ENCODE measurements at places on chromosomes 4 and X.

DNA sequence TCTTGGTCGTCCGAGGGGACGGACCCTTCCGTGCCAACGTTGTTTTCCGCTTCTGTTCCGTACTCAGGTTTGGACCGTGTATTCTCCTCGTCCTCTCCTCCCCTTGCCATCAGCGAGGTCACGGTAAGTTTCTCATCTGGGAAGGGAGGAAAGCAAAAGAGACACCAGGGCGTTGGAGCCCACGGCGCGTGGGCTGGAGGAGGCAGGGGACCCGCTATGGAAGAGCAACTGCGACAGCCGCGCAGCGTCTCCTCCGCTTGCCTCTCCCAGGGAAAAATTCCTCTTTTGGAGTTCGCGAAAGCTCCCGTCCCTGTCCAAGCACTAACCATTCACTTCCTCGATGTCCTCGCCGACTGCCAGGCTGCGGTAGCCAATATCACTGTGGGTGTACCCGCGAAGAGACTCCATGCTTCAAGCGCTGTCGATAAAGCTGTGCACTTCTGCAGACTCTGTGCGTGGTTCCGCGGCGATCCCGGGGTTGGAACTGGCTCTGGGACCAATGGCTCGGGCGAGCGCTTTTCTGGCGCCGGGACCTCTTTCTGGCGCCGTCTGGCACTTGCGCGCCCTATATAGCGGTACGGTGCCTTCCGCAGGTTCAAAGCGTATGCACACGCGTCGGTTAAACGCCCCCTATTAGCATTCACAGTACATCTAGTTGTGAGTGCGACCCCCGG is at the start of gene ESX1:
Gene ESX1 (minus strand): TSS at position 492 of the 674 bp plus-strand sequence. CDS start 84 bp downstream, at position 408.
- DNase-seq = no peak

GRCh38 chr4:67204441-67204840 is 340.9 kb downstream of the CENPC start:
- no peak for DNase-seq

DNA sequence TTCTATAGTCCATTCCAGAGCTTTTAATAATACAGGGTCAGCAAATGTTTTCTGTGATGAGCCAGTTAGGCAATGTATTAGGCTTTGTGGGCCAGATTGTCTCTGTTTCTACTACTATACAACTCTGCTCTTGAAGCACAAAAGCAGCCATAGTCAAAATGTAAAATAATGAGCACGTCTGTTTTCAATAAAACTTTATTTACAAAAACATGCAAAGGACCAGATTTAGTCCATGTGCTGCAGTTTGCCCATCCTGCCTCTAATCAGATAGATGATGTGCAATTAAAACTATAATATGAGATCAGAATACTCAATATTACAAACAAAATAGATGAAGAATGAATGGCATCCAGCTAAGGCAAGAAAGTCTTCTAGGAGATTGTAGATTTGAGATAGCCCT is 127.8 kb upstream of the FRMPD4 start:
- DNase-seq = no peak

DNA sequence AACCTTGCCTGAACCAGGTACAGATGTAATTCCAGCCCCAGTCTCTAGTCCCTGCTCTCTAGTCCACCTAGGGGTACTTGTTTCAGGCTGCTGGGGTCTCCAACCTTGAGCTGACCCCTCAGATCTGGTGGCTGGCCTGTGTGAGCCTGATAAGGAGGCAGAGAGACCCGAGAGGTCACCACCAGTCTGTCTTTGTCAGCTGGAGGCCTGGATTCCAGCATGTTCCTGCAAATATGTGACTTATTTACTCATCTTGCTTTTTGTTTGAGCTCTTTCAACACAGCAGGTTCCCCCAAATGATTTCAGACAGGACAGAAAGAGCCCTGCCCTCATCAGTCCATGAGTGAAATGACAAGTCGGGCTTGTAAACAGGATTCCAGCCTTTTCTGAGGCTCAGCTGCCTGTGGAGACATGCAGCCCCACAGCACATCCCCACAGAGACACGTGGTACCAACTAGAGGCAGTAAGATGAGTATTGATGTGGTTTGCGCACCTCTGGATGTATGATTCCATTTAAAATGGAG is 37.5 kb upstream of the STK26 start:
- no peak for DNase-seq

- no peak for DNase-seq
These were observed 78.7 kb downstream of the DCTD start for GRCh38 chr4:182838535-182838934.

DNA sequence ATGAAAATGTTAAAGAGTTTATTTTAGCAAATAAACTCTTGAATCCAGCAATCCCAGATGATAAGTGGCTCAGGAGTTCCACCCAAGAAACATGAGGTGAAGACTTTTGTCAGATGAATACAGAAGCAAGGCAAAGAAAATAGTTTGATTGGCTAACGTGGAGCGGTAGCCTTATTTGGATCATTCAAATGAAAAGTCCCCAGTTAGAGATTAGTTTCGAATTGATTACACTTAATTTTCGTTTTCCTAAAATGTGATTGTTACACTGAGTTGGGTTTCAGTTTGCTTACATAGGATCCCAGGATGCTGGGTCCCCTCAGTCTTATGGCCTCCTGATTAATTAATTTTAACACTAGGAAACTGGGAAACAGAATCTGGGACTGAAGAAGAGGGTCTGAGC is 76.4 kb upstream of the RPA4 start:
- DNase-seq = no peak

DNA sequence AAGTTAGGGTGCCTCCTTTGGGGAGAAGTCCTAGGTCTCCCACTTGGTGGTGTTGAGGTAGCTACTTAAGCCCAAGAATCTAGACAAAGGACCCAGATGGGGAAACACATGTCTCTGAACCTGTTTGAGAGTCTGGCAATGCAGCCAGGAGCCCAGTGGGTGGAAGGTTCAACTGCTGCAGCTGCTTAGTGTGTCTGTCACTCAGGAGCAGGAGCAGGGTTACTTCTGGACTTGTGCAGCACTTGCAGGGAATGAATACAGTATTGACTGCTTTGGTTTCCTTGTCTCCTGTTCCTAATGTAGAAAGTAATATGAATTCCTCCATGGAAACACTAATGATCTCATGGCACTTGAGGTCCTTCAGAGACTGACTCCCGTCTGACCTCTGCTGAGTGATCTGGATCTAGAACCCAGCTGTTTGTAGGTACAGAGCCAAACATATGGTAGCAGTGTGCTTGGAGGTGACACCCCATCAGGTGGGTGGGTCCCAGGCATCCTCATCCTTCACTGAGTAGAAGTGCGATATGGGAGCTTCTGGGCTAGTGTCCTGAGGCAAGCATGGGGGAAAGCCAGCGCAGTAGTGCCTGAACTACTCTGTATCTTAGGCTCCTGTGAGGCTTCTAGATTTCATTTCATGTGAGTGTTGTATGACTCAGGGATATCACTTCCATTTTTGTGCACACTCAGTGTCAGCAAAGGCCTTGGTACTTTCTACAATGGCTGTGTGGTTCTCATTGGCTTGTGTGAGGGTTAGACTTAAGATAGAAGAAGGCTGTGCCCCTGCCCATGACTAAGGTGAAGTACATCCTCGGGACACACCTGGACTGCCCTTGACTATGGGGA is 85.0 kb upstream of the WDR1 start:
- DNase-seq = no peak

- DNase-seq = no peak
These were observed 189.2 kb downstream of the GPM6A start for GRCh38 chr4:175622887-175623286.

DNA sequence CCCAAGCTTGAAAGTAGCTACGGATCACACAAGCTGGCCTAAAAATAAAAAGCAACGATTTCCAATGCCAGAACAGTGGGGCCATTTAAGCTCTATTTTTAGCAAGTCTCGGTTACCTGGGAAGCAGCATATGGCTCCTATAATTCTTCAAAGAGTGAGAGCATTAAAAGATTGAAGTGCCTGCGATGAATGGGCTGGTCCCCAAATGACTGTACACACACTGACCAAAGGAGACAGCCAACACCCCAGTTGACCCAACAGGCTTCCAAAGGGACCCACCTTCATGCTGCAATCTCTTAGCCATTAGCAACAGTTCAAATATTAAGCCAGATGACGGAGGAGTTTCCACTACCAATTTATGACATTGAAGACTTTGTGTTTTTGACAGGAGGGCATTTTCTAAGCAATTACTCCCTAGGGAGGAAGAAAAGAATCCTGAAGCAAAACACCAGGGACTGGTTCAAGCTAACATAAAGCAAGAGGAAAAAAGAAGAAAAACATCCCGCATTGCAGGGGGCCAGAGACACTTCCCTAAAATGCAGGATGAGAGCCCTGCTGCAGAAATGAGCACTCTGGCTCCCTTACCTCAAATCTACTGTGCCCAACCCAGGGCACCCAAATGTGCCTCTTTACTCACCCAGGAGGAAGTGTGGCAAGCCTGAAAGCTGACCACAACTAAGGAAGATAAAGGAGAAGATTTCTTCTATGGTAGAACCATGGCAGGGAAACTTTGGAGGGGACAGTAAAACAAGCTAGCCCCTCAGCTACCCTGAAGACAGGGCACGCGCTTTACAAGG is 21.6 kb downstream of the SH3KBP1 start:
- DNase-seq = no peak

DNA sequence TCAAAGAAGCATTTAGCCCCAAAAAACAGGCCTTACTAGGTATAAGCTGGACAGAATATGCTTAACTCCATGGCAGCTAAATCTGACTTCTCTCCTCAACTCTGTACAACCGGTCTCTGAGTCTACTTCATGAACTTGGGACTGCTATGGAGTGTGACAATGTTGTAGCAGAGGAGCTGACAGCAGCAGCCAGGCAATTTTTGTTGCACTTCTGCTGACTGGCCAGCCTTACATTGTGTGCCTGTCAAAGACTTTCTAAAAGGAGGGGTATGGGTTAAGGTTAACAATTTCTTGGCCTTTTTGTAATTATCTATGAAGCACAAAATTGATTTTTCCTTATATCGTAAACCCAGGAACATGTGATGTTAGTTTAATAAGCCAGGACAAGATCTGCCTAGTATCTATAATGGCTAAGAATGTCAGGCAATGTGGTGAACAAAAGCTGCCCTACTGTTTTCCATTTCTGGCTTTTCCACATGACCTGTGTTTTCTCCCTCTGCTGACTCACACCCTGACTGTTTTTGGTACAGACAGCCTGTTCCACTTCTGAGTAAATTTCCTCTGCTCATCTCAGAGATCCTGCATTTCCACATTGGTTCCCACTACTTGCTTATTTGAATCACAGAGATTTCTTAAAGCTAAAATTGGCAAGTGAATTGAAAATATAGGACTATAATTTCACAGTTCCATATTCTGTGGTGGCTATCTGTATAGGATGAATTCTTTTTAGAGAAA is 9.3 kb downstream of the NOX1 start:
- DNase-seq = no peak

DNA sequence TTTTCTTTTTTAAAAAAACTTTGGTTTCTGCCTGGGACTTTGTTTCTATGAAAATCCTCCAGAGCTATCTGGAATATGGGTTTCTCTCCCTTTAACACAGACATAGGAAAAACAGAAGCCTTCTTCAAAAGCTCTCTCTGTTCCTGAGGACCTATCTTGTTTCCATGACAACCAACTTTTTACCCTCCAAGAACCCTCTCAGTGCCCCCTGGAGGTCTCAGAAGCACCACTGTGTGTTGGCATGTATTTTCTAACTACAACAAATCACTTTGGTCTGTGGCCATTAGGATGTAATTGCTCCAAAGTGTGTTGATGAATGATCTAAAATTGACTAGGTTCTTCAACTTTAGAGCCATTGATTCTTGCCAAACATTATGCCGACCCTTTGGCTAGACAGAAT is 1331.6 kb downstream of the ADGRL3 start:
- DNase-seq = no peak

- DNase-seq = no peak
These were observed 158.7 kb upstream of the ATP6AP2 start for GRCh38 chrX:40422021-40422420.

- DNase-seq = no peak
These were observed 75.5 kb downstream of the CASP3 start for GRCh38 chr4:184573701-184574100.

- no peak for DNase-seq
These were observed 387.5 kb upstream of the FTHL17 start for GRCh38 chrX:31459361-31459760.

DNA sequence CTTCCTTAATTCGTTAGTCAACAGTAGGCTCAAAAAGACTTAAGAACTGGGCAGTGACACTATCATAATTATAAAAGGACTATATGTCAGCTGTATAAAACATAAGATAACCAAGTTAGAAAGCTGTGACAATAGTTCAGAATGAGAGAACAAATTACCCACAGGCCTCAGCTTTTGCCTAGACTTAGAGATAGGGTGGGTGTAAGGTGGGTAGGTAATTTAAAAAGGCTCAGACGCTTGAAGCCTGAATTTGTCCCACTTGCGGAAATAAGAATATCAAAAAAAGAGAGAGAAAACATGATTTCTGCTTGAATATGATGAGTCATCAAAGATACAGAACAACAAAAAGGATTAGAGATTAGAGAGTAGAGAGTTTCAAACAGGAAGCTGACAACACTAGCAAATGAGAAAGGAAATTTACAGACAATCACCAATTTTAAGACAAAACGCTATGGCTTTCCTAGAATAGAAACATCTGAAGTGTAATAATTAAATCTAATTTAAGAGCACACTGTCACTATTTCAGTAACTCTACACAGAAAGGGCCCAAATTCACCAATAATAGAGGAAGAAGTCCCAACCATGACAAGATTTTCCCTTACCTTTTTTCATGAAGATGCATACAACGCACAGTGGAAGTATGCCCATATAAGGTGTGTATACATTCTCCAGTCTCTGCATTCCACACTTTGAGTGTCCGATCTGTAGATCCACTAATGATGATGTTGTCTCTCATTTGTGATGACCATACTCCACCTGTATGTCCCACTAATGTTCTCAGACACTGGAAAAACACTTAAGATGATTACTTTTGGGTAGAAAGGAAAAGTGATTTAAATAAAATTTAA is 208.1 kb downstream of the FBXW7 start:
- DNase-seq = no peak

GRCh38 chr4:38155589-38156294 is 195.5 kb downstream of the PTTG2 start:
- no peak for DNase-seq

- DNase-seq = no peak
These were observed 1.1 kb downstream of the AFF2 start for GRCh38 chrX:148501386-148502066.

- DNase-seq = no peak
These were observed 1.0 kb upstream of the OTOP1 start for GRCh38 chr4:4227510-4228355.

DNA sequence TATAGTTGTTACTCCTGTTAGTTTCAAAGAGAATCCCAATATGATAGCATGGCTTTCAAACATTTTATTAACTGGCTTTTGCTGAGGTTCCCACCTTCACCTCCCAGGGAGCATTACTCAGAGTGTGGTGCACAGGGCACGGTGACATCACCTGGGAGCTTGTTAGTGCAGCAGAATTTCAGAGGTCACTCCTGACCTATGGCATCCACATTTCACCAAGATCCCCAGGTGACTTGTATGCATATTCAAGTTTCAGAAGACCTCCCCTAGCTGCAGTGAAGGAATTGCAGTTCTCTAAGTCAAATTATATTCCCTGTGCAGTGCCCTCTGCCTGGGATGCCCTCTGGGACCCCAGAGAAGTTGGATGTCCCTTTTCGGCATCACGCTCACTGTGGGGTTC is 29.7 kb upstream of the LNX1 start:
- no peak for DNase-seq

GRCh38 chrX:47831788-47832187 is 4.9 kb upstream of the ZNF81 start:
- no peak for DNase-seq

- no peak for DNase-seq
These were observed 1674.2 kb upstream of the ADGRL3 start for GRCh38 chr4:59525885-59526284.

Data from activated CD4-positive, CD25-positive, alpha-beta regulatory T cell (primary cell).